ENCODE measurements at places on chromosomes 1 and 21.
A peak's percentile ranks its signal among the peaks of the same experiment; 100 is the strongest.

DNA sequence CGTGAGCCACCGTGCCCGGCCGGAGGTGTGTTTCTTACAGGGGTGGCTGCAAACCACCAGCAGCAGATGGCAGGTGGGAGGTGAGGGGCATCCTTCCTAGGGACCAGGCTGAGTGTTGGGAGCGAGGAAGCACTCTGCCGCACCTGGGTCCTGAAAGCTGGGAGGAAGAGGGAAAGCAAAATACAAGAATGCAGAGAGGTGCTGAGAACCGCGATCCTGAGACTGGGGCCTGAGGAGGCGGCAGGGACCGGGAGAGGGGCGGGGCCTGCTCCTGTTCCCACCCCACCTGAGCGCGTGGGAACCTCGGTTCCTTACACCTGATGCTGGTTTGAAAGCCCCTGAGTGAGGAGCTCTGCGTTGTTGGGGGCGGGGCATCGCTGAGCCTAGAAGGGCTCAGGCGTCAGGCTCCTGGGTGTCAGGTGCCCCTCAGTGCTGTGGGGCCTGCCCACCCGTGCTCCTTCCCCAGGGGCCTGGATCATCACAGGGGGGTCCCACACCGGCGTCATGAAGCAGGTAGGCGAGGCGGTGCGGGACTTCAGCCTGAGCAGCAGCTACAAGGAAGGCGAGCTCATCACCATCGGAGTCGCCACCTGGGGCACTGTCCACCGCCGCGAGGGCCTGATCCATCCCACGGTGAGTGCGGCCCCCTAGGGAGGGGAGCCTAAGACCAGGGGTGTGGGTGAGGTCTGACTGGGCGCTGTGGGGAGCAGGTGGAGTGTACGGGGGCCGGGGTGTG lies 15.5 kb downstream of the TRPM2 start:
- no peak for DNase-seq

- DNase-seq: peak; percentile 11
Observed at GRCh38 chr1:184965944-184966860, 8.1 kb downstream of the NIBAN1 start.

GRCh38 chr1:83761167-83762038 lies 237.5 kb downstream of the TTLL7 start:
- no peak for DNase-seq

DNA sequence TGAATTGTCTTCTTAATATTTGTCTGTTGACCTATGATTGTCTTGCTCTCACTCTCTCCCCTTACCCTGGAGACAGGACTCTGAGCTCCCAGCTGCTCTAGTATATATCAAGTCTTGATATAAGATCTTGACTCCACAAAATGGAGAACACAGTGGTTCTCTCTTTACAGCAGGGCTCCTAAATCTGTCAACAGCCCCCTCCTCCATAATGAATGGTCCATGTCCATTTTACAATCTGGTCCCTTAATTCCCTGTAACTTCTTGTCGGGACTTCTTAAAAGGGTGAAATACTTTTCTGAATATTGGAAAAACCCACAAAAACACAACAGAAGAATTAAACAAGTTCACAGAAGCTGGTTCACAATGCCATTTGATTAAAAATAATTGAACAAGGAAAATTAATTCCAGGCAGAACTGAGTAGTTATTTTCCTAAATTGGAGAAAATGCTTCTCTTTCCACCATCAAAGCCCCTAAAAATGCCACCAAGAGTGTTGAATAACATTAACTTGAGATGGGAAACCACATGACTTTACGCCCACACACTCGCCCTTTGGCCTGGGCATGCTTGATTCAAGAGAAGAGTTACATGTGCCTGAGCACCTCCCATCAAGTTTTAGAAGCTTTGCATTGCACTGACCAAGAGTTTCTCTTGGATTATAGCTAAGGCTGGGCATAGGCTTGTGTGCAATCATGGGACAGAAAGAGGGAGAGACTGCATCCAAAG lies 109.8 kb downstream of the TOMM20 start:
- DNase-seq: no peak

DNA sequence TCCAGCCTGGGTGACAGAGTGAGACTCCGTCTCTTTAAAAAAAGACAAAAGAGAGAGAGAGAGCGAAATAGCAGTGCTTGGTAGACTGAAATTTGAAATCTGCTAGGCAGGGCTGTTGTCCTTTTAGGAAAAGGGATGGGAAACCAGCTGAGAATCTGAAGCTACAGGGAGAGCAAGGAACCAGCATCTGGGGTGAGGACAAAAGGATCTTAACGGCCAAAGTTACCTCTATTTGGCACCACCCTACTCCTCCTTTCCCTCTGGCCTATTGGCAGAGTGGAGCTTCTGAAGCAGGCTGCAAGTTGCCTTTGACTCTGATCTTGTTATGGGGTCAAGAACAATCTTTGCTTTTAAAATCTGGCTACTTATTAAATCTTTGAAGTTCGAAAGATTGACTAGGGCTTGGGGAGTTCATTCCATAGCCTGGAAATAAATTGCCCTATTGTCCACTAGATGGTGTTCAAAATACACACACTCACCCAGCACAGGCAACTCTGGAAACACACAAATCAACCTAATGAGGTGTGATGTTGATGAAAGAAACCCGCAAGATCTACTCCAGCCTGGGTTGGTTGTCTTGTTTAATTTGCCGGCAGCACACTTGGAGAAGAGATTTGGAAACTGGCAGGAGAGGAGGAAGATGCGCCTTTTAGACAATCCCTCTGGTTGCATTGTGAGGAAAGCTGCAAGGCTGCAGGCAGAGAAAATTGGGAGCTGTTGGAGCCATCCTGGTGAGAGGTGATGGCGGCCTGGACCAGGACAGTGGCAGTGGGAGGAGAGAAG lies 16.5 kb upstream of the PARP1 start:
- DNase-seq: peak; percentile 23

- DNase-seq: peak; percentile 24
Observed at GRCh38 chr1:33903210-33903589, 39.3 kb downstream of the HMGB4 start.

DNA sequence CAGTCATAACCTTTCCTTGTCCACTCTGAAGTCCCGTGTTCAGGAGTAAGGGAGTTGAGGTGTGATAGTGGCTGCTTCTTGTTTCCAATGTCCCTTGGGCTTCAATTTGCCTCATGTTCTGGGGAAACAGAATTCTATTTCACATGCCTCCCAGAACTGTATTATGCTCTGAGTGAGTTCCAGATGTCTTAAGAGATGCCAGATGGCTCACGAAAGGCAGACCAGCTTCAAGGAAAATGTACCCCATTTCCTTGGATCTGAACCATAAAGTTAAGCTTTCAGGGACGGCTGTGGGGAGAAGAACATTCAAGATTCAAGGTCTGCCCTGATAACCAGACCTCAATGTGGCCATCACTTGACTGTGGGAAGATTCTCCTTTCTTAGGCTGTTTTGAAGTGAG lies 42.4 kb downstream of the C1orf87 start:
- no peak for DNase-seq

- no peak for DNase-seq
Observed at GRCh38 chr1:27686223-27686990, 14.4 kb upstream of the IFI6 start.

DNA sequence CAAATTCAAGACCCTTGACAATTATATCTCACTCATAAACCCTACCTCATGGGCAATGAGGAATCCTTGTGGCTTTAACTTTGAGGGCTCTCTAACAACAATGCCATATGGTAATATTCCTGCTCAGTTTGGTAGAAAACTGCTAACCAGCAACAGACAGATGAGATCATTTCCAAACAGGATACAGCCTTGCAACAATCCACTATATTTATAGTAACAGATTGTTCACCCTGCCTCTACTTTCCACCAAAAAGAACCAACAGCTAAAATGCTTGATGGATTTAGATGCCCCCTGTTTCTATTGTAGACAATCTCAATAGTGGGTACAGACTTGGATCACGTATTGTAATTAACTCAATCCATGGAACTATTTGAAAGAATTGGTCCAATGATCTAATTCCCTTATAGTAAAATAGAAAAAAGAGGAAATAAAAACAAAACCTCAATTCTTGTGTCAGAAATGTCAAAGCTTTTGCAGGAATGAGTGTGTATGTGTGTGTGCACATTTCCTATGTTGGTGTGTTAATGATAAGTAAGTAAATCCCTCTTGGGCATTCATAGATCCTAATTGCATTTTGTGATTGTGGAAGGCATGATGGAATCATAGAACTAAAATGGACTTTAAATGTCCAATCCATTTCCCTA lies 100.0 kb upstream of the EDEM3 start:
- DNase-seq: peak; percentile 50

DNA sequence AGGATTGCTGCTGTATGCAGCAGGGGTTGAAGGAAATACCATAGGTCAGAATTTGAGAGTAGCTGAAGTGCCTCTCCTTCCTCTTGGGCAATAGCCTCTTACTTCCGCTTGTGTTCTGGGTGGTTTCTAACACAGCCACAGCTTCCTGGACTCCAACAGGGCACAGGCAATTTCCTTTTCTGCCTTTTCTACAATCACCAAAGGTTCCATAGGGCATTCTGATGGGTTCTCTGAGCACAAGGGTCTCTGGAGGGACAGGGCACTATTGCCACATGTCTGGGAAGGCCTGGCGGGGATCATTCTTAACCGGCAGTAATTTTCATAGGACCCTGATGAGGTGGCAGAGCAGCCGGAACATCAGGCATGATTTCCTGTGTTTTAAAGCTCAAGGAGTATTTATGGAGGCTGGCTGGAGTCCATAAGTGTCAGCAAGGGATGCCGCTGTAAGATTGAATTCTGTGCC lies 5.5 kb upstream of the AGTRAP start:
- no peak for DNase-seq

GRCh38 chr1:32612189-32612881 lies 38.0 kb downstream of the ZBTB8OS start:
- DNase-seq: peak; percentile 54

- DNase-seq: no peak
Observed at GRCh38 chr1:94628499-94628843, 86.9 kb upstream of the F3 start.

GRCh38 chr1:53535846-53536245 lies 76.6 kb downstream of the DMRTB1 start:
- DNase-seq: no peak

GRCh38 chr1:171257607-171258076 lies 9.3 kb downstream of the FMO1 start:
- no peak for DNase-seq

DNA sequence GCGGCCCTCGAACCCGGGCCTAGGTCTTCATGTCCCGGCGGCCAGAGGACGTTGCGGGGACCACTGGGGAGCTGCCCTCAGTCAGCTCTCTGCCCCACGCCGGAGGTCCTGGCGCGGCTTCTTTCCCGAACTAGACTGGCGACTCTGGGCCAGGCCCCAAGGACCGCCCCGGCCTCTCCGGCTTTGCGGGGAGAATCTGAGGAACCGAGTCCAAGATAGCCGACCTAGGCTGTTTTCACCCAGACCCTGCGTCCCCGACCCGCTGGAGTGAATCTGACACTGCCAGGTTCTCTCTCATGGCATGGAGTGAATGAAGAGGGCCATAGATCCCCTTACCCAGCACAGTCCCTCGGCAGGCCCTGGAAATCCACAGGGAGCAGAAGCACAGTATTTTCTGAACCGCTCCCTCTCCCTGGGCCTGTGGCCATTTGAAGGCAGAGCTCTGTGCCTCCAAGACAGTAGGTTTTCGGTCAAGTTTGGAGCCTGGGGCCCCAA lies 9.9 kb upstream of the BARHL2 start:
- DNase-seq: no peak

GRCh38 chr1:35929730-35930592 lies 944 bp upstream of the AGO3 start:
- DNase-seq: peak; percentile 24

GRCh38 chr1:157056269-157056668 lies 10.7 kb upstream of the ARHGEF11 start:
- no peak for DNase-seq

DNA sequence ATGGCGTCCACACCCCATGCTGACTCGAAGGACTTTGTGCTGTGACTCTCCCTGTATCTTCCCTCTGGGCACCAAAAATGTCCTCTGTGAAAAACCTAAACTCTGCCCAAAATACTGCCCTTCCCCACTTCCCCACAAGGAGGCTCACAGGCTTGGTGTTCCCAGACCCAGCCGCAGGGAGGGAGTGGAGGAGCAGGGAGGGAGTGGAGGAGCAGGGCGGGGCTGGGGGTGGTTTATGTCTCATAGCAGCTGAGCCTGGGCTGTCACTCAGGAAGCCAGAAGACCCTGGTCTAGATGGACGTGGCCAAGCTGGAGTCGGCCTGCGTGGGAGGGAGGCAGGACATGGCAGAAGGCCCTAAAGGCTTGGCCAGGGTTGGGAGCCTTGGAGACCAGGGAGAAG lies 461.7 kb downstream of the PTPRU start:
- peak; percentile 67 for DNase-seq

- no peak for DNase-seq
Observed at GRCh38 chr1:48227165-48228013, 4.9 kb downstream of the SLC5A9 start.

DNA sequence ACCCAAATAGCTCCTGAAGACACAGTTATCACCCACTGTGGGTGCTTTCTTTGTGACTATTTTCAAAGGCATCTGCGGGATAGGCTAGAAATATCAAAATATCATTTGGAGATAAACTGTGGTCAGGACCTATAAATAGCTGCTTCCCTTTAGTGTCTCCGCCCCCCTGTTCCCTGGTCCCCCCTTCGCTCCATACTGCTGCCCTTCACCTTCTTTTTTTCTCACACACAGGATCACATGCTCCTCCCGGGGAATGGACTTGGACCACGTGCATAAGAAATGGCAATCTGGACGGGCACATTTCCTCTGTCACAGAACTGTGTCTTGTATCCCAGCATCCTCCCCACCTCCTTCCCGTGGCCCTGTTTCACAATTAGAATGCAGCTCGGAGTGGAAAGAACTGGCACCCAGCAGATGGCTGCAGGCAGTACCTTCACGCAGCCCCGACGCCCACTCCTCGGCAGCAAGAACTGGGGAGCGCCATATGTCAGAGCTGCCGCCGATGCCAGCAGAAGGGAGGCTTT lies 68.8 kb upstream of the SSX2IP start:
- DNase-seq: peak; percentile 37

- no peak for DNase-seq
Observed at GRCh38 chr1:34710812-34711211, 44.0 kb upstream of the GJB5 start.

DNA sequence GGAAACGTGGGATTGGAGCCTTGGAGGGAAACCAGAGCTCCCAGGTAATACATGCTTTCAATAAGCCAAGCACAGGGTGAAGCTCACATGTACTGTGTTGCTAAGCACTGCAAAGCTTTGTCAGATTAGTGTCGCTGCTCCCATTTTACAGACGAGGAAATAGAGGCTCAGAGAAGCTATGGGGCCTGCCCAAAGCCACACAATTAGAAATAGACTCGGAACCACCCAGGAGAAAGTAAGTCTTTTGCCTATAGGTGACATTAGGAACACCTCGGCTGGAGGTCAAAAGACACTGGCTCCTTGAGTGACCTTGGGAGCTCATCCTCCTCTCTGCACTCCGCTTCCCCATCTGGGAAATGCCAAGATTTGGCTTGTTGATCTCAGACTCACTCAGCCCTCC lies 175.6 kb upstream of the ZC3H12A start:
- no peak for DNase-seq

Data from HFFc6 (cell line).